ENCODE measurements at places on chromosomes 11 and 22.

DNA sequence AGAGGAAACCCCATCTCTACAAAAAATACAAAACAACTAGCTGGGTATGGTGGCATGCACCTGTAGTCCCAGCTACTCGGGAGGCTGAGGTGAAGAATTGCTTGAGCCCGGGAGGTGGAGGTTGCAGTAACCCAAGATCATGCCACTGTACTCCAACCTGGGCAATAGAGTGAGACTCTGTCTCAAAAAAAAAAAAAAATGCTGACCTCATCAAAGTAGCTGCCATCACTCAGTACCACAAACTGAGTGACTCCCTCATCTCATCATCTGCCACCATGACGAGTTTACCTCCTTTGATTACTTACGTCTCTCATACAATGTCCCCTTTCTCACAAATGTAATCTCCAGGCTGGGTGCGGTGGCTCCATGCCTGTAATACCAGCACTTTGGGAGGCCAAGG is 117.2 kb upstream of the CLPB start:
- no peak for DNase-seq

- DNase-seq = no peak
These were observed 34.4 kb downstream of the PRDM11 start for GRCh38 chr11:45180848-45181192.

DNA sequence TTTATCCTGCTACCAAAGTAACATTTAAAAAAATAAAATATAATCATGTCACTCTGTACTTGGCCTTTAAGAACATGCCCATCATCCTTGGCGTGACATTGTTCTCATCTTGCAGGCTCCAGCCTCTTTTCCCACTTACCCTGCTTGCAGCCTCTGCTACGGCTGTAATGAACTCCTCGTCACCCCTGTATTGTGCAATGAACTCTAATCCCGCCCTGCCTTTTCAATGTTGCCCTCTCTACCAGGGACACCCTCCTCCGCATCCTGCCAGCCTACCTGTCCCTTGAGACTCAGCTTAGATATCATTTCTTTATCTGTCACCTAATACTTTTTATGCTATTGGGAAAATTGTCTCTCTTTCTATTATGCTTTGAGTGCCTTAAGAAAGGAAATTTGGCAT is 12.6 kb upstream of the MMP20 start:
- no peak for DNase-seq

- no peak for DNase-seq
These were observed 686.1 kb downstream of the TBC1D22A start for GRCh38 chr22:47448231-47449223.

- no peak for DNase-seq
These were observed 48.2 kb downstream of the MOB2 start for GRCh38 chr11:1438261-1438966.

DNA sequence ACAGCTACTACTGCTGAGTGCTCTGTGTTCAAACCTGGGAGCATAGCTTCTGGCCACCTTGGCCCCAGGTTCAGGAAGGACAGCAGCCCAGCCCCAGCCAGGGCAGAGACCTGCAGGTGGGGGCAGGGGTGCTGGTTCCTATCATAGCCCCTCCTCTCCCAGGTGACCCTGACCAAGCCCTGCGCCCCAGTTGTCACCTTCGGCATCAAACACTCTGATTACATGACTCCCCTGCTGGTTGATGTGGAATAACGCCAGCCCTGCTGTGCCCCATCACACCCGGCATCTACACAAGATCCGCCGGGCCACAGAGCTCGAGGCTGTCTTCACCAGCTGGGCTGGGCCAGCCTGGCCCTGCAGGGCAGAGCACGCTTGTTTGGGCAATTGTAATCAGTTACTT is 6.9 kb downstream of the SCGB1C1 start:
- DNase-seq = no peak

- no peak for DNase-seq
These were observed at the start of gene OMP for GRCh38 chr11:77102246-77103210. TSS of gene OMP (plus strand) at chr11:77102840. CDS start at chr11:77102840, 0 bp downstream.

DNA sequence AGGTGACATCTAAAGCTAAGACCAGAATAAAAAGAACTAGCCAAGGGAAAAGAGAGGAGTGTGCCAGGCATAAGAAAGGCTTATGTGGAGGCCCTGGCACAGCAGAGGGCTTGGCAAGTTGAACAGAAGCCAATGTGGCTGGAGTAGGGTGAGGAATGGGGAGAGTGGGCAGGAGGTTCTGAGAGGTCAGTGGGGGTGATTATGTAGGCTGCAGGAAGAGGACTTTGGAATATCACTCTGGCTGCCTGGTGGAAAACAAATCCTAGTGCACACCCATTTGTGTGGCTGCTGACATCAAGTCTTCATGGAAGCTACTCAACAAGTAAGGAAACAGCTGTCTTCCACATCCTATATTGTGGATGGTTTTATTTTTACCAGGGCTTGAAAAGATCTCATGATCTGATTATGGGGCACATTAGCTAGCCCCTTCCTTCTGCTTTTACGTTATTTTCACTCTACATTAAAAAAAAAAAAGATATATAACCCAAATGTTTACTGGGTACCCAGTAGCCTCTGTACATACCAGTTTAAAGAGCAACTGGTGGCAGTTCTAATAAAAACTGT is 3.4 kb downstream of the MRPL16 start:
- no peak for DNase-seq

DNA sequence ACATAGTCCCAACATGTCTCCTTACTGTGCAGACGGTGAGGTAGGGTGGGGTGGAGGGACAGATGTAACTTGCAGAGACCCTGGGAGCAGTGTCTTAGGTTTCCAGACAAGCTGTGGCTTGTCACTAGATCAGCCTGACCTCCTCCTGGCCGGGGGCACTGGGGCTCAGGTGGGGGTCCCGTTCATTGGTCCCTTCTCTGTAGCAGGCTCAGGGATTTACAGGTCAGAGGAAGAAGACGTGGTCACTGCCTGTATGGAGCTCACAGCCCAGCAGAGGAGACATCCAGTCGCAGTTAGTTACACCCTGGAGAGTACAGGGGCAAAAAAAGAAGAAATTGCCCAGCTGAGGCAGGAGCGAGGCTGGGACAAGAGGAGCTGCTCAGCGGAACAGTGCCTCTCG is 22.0 kb upstream of the TUB start:
- DNase-seq = no peak

GRCh38 chr11:94727819-94728218 is 40.3 kb upstream of the AMOTL1 start:
- no peak for DNase-seq

GRCh38 chr11:93484716-93485115 is 58.5 kb downstream of the SMCO4 start:
- no peak for DNase-seq

GRCh38 chr22:38941488-38941987 is 15.9 kb upstream of the APOBEC3A start:
- no peak for DNase-seq

- DNase-seq = no peak
These were observed 72.8 kb upstream of the CSNK2A3 start for GRCh38 chr11:11425806-11426205.

DNA sequence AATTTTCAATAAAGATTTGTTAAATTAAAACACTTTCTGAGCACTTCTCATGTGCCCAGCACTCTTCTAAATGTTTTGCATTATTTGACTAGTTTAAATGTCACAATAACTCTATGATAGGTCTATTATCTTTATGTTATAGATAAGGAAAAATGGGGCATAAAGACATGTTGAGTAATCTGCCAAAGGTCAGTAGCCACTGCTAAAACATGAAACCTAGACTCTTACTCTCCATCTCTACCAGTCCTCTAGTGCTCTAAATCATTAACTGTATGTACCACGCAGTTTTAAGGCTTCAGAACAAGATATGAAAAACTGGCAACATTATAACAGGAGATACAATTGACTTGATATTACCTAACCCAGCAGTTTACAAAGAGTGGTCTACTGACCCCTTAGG is 6.9 kb downstream of the RAB6A start:
- DNase-seq = no peak

GRCh38 chr11:10233581-10233980 is 60.4 kb downstream of the SBF2 start:
- DNase-seq = no peak

DNA sequence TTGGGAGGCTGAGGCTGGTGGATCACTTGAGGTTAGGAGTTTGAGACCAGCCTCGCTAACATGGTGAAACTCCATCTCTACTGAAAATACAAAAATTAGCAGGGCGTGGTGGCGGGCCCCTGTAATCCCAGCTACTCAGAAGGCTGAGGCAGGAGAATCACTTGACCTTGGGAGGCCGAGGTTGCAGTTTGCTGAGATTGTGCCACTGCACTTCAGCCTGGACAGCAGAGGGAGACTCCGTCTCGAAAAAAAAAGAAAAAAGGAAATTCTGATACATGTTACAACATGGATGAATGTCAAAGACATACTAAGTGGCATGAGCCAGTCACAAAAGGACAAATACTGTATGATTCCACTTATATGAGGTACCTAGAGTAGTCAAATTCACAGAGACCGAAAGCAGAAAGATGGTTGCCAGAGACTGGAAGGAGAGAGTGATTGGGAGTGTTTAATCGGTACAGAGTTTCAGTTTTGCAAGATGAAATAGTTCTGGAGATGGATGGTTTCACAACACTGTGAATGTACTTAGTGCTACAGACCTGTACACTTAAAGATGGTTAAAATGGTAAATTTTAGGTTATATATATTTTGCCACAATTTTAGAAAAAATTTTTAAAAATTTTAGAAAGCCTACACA is 92.3 kb downstream of the BLID start:
- DNase-seq = no peak

- peak; percentile 38 for DNase-seq
These were observed 1.8 kb downstream of the FLI1 start for GRCh38 chr11:128695539-128696221.

GRCh38 chr11:75635066-75635862 is 33.6 kb downstream of the MAP6 start:
- DNase-seq = no peak
